ENCODE measurements at places on chromosomes 2 and 18.
A peak's percentile ranks its signal among the peaks of the same experiment; 100 is the strongest.

- no peak for DNase-seq
These were observed 250.9 kb downstream of the OTX1 start for GRCh38 chr2:63301481-63301880.

- DNase-seq, result no peak
These were observed 184.1 kb upstream of the FN1 start for GRCh38 chr2:215619989-215620388.

- DNase-seq, result peak; percentile 88
These were observed 70.7 kb downstream of the PLB1 start for GRCh38 chr2:28566521-28567041.

DNA sequence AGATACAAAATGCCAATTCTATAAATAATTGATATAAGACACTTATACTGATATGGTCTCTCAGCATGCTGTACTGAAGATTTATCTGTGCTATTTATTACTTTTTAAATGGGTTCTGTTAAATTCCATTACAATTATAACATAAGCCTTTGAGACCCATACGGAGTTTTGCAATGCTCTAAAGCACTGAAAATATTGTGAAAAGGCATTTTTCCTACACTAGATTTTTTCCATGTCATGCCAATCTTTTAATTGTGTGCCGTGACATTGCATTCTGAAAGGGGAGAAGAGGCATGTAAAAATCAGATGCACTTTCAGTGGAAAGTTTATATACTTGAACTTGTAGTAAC lies 46.5 kb downstream of the EFEMP1 start:
- no peak for DNase-seq

DNA sequence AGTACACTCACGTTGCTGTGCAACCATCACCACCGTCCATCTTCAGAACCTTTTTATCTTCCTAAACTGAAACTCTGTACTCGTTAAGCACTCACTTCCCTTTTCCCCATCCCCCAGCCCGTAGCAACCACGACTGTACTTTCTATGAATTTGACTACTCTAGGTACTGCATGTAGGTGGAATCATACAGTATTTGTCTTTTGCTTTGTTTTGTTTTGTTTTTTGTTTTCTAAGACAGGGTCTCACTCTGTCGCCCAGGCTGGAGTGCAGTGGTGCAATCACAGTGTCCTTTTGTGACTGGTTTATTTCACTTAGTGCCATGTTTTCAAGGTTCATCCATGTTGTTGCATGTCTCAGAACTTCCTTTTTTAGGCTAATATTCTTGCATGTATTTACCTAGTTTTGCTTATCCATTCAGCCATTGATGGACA lies 7.0 kb upstream of the TYMS start:
- DNase-seq, result no peak

- DNase-seq, result no peak
These were observed 127.0 kb upstream of the KLHL14 start for GRCh38 chr18:32899819-32900218.

DNA sequence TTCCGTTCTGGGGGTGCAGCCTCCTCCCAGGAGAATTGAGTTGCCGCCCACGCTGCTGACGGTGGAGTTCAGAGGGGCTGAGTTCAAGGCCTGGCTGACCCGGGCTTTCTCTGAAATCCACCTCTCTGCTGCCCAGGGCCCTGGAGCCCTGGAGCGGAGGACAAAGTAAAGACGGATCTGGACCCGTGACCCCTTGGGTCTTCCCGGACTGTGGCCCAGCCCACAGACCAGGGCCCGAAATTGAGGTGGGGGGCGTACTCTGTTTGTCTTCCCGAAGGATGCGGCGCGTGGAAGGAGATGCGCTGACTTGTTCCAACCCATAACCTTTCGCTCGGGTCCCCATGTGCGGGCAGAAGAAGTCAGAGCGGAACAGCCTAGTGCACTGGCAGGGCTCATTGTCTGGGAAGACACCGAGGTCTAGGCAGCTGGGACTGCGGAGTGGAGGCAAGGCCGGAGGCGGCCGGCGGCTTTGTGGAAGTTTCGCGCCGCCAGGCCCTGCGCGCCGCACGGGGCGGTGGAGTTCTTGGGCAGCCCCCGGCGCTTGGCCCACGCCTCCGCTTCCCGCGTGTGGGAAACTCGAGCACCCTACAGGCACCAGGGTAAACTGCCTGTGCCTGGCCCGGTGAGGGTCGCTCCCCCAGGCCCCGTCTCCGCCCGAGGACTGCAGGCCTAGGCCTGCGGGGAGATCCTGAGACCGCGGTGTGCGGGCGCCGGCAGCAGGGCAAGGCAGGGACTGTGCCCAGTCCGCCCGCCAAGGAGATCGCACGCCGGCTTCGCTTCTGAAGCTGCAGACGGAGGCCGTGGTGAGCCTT lies 9.8 kb downstream of the POU3F3 start:
- peak; percentile 46 for DNase-seq

GRCh38 chr2:38066421-38067115 lies 9.4 kb downstream of the CYP1B1 start:
- no peak for DNase-seq

DNA sequence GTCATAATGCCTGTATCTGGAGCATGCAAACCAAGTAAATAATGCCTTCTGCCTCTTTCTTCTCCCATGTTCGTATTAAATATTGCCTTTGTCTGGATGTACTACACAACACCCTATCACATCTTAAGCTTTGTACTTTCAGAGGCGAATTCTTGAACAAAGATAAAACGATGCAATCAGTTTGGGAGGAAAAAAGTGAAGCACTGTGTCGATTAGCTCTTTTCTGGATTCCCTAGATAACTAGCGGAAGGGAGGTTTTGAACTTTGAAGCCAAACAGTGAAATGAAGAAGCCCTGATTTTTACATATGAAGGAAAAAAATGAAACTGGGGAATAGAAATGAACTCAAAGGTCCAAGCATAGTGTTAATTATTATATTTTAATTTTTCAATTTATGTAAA lies 44.7 kb downstream of the CAVIN2 start:
- DNase-seq, result no peak

DNA sequence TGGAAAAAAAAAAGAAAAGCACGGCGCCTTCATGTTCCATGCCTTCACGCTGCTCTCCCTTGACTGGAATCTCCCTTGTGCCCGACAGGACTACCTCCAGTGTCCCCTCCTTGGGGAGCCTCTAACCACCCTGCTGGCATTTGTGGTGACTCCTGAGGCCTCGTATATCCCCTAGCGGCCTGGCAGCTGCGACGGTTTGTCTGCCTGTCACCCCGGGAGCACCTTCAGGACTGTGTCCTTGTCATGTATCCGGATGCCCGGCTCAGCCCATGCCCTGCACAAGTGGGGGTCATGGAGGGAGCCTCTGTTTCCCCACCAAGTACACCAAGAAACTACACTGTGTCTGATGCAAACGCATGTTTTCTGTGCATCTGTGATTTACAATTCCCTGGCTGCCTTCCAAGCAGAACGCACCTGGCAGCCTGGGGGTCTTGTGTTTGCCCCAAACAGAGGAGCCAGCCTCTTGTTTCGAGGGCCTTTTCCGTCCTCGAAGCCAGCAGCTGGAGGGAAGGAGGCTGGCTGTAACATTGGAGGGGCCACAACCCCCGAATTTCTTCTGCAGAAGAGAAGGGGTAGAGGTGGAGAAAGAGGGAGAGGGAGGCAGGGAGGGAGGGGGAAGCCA lies 18.9 kb downstream of the TWIST2 start:
- DNase-seq, result no peak

DNA sequence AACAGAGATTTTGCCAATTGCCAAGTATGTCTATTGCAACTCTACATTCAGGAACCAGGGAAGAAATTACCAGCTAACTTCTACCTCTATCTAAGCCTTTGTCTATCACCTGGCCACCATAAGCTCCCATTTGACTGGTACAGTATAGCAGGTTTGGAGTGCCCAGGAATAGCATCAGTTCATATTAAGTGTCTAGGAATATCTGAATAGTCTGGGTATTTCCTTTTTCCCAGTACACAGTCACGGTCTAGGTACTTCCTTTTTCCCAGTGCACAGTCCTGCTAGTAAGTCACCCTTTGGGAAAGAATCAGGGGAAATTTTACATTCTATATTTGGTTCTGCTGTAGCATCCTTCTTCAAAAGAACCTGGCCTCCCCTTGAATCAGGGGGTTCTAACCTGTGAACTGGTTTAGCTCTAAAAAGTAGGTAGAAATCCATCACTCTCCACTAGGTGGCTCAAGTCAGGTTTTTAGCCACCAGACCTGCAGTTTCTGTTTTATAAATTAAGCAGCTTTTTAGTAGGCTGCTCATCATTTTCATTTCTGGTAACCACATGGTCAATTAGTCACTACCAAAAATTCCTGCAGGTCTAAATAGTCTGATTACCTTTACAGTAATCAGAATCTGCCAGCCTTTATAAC lies 49.3 kb upstream of the DNAJC10 start:
- no peak for DNase-seq

GRCh38 chr2:99573634-99574251 lies 83.9 kb upstream of the REV1 start:
- no peak for DNase-seq

GRCh38 chr2:1750933-1751766 lies 6.8 kb upstream of the PXDN start:
- DNase-seq, result peak; percentile 89

- DNase-seq, result no peak
These were observed 633.9 kb upstream of the PKDCC start for GRCh38 chr2:41413813-41414485.

DNA sequence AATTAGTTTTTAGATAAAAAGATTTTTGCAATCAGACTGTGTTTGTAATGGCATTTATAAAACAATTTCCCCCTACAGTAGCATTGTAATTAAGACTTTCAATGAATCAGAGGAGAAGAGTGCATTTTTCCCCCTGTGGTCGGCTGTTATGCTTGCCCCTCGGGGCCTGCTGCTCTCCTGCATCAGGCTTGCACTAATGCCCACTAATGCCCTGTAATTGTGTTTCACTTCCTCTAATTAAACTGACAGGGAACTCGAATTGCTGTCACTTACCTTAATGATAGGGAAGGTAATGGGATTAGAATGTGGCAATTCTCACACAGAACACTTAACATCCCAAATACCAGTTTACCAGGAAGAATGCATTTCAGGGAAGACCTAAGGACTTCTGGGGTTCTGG lies 61.2 kb upstream of the LRRTM1 start:
- no peak for DNase-seq

- peak; percentile 30 for DNase-seq
These were observed 30.5 kb downstream of the GALNT14 start for GRCh38 chr2:31107591-31108300.

DNA sequence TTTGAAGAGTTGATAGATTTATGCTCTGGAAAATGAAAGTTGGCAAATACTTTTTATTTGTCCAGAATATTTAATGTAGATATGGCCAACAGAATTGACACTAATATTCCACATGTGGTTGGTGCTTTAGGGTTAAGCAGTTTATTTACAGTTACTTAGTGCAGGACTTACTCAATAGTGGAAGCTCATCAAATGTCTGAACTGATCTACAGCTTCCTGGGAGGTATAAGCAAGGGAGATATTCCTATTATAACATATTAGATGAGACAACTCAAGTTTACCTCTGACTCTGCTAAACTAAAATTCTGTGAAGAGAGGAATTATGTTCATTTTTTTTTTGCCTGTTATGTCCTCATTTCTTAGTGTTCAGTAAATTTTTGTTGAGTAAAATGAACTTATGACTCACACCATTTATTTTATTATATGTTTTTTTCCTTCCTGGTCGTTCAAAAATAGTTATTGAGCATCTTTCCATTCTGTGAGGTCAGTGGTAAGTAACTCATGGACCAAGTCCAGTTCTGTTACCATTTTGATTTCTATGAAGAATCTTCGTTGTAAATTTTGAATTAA lies 13.6 kb downstream of the ABI2 start:
- DNase-seq, result no peak

DNA sequence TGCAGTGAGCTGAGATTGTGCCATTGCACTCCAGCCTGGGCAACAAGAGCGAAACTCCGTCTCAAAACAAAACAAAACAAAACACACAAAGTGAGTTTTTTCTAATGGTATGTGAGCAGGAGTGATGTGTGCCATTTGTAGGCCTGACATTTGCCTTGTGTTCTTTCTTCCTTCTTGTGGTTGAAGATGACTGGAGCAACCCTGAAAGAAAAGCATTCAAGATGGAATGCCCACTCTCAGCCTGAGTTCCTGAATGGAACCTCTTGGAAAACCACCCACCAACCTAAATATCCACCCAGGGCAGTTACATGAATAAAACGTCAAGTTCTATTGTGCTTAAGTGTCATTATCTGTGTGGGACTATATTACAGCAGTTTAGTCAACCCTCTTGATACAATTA lies 26.5 kb downstream of the PGAP1 start:
- DNase-seq, result no peak

DNA sequence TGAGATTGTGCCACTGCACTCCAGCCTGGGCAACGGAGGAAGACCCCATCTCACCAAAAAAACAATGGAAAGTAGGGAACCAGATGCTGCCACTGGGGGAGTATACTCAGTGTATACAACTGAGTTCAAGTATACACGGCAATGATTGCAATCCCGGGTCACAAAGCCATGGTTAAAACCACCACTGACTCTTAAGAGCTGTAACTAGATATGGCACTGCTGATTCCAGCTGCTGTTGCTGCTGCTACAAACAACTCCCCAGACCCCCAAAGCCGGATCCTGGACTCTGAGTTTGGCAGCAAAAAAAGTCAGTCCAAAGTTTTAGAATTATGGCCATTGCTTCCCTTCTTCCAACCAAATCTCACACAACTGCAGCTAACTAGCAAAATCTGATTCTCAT lies 43.7 kb upstream of the COX7A2L start:
- no peak for DNase-seq

DNA sequence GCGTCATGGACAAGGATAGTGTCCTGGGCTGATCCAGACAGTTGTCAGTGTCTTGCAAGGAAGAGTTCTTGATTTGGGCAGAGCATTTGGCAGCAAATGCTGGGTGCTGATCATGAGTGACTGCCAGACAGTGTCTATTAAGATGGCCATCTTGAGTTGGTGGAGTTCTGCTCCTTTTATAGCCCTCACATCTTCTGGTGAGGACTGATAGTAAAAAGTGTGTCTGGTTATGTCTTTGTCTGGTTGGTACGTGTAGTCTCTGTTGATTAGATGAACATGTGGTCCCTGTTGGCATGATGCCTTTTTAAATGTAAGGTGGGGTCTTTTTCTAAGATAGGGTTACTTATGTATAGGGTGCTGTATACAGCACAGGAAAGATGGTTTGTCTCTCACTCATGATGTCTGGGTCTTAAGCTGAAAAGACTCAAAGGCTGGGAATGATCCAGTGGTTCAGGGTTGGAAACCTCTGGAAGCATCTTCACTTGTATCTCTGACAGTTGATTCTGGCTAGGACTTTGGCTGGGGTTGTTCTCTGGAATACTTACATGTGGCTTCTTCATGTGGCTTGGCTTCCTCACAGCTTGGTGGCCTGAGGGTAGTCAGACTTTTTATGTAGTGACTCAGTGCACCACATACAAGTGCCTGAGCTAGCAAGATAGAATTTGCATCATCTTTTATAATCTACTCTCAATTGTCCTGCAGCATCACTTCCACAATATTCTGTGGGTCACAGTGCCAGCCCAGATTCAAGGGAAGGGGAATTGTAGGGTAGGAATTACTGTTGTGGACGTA lies 11.8 kb downstream of the MTX2 start:
- DNase-seq, result peak; percentile 53

- DNase-seq, result no peak
These were observed 120.3 kb downstream of the INO80D start for GRCh38 chr2:205965707-205966106.

DNA sequence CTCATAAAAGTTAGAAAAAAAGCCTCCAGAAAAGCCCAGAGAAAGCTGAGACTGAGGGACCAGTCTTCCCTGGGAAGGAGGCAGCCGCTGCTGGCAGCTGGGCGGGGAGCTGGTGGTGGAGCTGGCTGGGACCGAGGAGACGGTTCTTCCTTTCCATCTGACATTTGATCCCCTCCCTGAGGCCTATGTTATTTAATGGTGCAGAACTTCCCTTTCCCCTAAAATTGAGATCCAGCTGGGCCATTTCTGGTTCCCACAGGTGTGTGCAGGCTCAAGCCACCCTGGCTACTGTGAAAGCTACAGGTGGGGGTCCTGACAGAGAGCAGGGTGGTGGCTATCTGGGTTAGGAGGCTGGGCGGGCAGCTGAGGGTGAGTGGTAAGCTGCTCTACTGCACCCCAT lies 81.5 kb upstream of the FZD7 start:
- DNase-seq, result no peak
